ENCODE measurements at places on chromosomes 5 and 9.
A peak's percentile ranks its signal among the peaks of the same experiment; 100 is the strongest.

GRCh38 chr5:39717176-39717897, 292.6 kb upstream of the DAB2 start:
- no peak for DNase-seq

DNA sequence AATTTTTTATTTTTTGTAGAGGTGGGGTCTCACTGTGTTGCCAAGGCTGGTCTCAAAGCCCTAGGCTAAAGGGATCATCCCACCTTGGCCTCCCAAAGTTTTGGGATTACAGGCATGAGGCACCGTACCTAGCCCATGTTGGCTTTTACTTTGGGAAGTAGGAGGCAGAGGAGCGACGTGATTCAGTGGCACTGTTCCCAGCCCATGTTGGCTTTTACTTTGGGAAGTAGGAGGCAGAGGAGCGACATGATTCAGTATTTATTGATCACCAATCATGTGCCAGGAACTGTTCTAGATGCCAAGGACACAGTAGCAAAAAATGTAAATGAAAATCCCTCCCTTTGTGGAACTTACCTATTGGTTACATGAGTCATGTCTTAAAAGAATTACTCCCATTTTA, 18.3 kb downstream of the SNX24 start:
- no peak for DNase-seq

DNA sequence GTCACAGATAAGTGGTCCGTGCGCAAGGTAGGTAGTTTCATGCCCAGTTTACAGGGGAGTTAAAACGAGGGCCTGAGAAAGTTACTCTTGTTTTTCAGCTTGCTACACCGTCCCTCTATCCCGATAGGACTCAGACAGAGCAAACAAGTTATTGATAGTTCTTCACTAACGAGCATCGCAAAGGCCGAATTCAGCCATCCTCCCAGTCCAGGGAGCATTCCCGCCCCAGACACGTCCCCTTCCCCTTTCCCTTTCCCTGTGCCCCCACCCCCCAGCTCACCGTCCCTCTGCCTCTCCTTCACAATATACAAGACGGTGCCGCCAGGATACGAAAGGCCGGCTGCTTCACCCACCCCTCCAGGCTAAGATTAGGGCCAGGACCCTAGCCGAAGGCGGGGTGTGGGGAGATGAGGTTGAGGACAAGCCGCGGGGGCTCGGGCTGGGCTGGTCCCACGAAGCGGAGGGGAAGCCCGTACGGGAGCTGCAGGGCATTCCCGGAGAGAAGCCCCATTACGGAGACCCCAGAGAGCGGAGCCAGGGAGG, 599 bp downstream of the KIAA1191 start:
- no peak for DNase-seq

- no peak for DNase-seq
Observed at GRCh38 chr5:10620346-10620745, 56.5 kb downstream of the ANKRD33B start.

- peak; percentile 69 for DNase-seq
Observed at GRCh38 chr5:107153283-107153682, 517.5 kb downstream of the EFNA5 start.

DNA sequence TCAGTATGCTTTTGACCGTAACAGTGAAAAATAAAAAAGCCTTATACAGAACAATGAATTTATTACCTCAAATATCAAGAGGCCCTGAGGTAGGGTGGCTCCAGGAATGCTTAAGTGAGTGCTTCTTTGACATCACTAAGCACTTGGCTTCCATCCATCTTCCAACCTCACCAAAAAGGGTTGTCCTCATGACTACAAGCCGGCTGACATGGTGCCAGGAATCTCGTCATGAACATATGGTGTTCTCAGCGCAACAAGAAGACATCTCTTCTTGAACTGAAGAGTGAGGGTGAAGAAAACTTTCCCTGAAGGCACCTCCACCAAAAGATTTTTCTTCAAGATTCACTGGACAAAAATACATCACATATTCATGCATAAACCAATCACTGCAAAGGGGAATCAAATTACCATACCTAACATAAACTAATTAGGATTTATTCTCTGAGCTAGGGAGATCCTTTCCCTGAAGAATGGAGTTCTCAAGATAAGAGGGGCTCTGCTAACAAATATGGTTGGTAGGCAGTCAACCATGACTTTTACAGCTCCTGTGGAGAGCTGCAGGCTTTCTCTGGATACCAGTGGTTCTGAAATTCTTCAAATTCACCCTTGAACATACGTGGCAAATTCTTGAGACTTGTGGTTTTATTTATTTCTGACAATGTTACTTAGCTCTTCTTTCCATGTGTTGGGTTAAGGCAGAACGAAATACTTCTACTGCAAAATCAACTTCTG, 49.5 kb downstream of the AGXT2 start:
- peak; percentile 35 for DNase-seq

DNA sequence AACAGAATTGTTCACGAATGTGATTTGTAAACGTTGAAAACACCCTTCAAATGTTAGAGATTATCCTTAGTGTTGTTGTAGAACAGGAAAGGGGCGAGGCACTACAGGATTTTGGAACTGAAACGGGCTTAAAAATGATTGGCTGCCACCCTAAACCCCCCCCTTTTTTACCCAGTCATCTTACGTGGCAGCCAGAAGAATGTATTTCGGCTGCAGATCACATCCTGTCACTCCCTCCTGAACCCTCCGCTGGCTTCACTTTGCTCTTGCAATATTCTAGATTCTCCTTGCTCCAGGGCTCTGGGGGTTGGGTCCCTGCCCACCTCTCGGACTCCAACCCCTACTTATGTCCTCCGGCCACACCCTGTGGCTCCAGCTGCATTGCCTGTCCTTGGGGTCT, 13.9 kb upstream of the UNC5A start:
- peak; percentile 54 for DNase-seq

- peak; percentile 10 for DNase-seq
Observed at GRCh38 chr9:116141864-116142561, 11.6 kb upstream of the PAPPA start.

DNA sequence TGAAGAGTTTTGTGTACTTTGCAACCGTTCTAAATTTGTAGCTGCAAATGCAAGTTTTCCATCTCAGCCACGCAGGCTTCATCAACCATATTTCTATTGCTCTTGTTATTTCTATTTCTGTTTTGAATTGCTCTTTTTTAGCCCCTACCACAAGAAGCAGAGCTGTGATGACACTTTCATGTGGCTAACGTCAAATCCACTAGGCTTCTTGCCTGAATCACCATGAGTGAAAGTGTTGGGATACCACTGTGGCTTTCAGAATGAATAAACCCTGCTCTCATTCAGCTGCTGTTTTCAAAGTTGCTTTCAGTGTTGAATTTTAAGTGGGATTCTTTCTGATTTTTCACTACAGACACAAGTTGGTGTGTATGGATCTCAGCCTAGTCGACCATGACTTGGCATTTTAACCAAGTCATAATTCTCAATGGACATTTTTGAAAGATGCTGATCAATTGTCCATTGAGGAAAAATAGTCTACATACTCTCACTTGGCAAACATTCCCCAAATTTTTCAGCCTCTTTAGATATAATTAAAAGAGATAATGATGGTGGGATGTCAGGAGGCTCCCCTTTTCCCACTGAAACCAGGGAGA, 41.0 kb upstream of the MTAP start:
- DNase-seq: no peak

GRCh38 chr9:109811876-109812275, 31.9 kb downstream of the PALM2AKAP2 start:
- DNase-seq: no peak

- DNase-seq: no peak
Observed at GRCh38 chr5:68149189-68149588, 66.4 kb upstream of the PIK3R1 start.

- DNase-seq: no peak
Observed at GRCh38 chr5:76021936-76022584, 61.1 kb upstream of the SV2C start.

GRCh38 chr5:94184870-94185269, 433.5 kb downstream of the KIAA0825 start:
- DNase-seq: no peak

- no peak for DNase-seq
Observed at GRCh38 chr9:94780516-94780950, 54.0 kb downstream of the AOPEP start.

- no peak for DNase-seq
Observed at GRCh38 chr9:37996819-37997217, 72.2 kb downstream of the SHB start.

DNA sequence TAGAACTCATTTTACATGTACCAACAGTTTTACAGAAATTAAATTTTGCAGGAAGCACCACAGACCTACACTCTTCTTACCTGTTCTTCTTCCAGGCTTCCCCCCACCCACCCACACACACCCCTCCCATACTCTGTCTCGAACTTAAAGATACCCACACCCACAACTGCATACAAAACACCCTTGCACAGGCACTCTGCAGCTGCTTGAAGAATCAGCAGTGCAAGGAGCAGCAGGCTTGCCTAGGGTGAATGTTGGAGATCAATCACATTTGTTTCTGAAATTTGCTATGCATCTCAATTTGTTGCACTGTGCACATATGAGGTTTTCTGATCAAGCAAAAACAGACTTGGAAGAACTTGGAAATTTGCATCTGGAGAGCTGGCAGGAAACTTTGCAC, 77.5 kb upstream of the TGFBR1 start:
- DNase-seq: no peak

DNA sequence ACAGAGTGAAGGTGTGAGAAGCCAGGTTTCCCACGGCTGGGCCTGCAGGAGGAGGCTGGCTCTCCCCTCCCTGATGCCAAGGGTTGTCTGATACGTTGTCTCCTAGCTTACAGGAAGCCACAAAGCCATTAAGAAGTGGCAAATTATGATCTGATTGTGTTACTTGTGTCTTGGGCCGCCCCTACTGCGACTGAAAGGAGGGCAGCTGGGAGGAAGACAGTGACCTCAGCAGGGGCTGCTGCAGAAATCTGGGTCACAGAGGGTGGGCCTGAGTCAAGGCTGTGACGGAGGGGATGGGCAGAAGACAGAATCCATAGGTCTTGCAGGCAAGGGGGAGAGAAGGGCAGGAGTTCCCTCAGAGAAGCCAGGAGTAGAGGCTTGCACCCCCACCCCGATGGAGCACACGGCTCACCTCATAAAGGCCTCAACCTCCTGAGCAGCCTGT, 145.0 kb downstream of the FSTL4 start:
- DNase-seq: no peak

DNA sequence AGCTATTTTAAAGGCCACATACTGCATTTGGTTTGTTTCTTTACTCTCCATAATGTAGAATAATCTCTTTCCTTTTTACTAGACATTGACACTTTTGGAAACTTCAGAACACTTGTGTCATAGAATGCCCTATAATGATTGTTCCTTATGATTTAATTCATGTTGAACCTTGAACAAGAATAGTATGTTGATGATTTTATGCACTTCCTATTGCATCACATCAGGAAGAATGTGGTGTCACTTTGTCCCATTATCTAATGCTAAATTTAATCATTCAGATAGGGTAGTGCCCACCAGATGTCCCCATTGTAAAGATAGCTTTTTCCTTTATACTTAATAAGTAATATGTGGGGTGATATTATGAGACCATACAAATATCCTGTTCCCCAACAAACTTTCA, 19.4 kb upstream of the DEPDC1B start:
- DNase-seq: no peak

- DNase-seq: no peak
Observed at GRCh38 chr9:14031060-14031414, 282.9 kb downstream of the NFIB start.

DNA sequence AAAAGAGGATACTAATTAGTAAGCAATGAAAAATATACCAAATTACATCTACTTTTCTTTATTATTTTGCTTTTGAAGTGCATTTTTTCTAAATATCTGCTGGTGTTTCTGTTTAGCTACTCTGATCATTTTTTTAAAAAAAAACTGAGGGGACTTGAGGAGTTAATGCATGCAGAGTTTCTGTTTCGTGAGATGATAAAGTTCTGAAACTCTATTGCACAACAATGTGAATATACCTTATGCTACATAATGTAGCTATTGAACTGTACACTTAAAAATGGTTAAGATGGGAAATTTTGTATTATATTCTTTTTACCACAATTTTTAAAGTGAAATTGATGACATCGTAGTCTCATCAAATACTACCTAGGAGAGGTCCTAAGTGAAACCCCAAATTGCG, 288.3 kb upstream of the NR4A3 start:
- DNase-seq: no peak

DNA sequence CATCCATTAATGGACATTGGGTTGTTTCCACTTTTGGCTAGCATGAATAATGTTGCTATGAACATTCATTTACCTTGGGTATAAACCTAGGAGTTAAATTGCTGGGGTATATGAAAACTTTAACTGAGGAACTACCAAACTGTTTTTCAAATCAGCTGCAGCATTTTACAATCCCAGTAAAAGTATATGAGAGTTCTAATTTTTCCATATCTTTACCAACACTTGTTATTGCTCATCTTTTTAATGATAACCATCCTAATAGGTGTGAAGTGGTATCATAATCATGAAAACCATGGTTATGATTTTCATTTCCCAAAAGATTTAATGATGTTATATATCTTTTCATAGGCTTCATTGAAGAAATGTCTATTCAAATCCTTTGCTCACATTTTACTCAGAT, 15.5 kb upstream of the FBXO38 start:
- no peak for DNase-seq

- DNase-seq: peak; percentile 17
Observed at GRCh38 chr5:81125959-81126358, 107.2 kb upstream of the CKMT2 start.

GRCh38 chr9:130639866-130640555, 24.4 kb upstream of the PRDM12 start:
- DNase-seq: no peak

Data from NCI-H69 (cell line).